ENCODE measurements at places on chromosomes 5 and 9. TPM values are rescaled to one million over a fixed set of nuclear protein-coding genes. Genes with fewer than 3 reads are reported as not detected.

Gene WDR38
- not detected for polyA plus RNA-seq

Gene PTGER4
- polyA plus RNA-seq: 3.4 TPM

Gene GOLM1
- 190 TPM for polyA plus RNA-seq

Gene TMEM252
- polyA plus RNA-seq: not detected

Gene APBA1
- 2.2 TPM for polyA plus RNA-seq

Gene ZNF462
- polyA plus RNA-seq: 4.9 TPM

Gene GALT
- polyA plus RNA-seq: 37.5 TPM

Gene RICTOR
- polyA plus RNA-seq: 10.2 TPM

Gene ARID3C
- polyA plus RNA-seq: not detected

Gene FBP2
- 0.32 TPM for polyA plus RNA-seq

Gene ACO1
- 26.0 TPM for polyA plus RNA-seq

Gene ELOVL7
- polyA plus RNA-seq: 2.2 TPM

Gene HRCT1
- polyA plus RNA-seq: not detected

Gene SLC34A3
- polyA plus RNA-seq: not detected

Measured in adrenal gland (tissue), 19 donors.